ENCODE measurements at places on chromosomes 6 and 20.

DNA sequence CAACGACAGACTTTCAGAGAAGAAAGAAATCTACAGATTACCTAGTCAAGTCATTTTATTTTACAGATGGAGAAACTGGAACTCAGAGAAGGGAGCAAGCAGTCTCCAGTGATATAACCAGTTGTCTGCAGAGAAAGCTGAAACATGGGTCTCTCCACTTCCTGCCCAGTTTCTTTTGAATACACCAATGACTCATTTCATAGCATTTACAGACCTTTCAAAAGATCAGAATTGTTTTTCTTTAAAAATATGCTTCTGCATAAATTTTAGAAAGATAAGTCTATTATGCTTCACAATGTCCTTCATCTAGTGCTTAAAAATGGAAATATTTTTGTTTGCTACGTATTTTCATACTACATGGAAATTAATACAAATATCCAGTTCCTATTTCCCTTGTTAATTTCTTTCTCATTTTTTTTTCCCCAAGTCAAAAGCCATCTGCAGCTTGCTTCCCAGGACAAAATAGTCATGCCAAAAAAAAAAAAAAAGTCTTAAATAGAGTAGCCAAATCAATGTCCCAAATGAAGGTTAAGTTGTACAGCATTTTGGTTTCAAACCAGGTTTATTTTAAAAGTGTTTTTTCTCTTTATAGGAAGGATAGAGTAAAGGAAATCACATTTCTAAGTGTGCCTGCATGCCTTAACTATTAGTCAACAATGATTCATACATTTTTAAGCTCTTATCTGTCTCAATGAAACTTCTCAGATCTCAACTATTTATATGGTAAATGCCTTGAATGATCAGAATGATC lies 36.9 kb downstream of the ARHGAP18 start:
- no peak for DNase-seq

DNA sequence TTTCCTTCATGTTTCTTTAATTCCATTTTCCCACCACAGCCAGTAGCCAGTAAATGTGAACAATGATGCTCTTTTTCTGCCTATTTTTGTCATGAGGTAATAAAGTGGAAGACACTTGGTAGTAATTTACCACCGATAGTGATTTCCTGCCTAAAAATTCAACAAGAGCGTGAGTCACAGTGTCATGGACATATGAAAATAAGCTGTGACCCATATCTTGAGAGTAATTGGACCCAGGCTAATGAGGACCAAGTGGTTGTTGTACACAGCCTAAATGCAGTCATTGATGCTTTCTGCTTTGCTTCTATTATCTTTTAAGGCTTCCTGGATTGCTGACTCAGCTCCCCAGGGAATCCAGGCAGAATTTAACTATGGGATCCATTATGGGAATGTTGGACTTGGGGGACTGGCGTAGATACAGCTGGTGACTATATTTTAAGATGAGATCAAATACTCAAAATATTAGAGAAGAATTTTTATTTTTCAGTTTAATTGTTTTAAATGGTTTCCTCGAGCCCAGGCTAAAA lies 265.9 kb upstream of the FERMT1 start:
- DNase-seq, result no peak

DNA sequence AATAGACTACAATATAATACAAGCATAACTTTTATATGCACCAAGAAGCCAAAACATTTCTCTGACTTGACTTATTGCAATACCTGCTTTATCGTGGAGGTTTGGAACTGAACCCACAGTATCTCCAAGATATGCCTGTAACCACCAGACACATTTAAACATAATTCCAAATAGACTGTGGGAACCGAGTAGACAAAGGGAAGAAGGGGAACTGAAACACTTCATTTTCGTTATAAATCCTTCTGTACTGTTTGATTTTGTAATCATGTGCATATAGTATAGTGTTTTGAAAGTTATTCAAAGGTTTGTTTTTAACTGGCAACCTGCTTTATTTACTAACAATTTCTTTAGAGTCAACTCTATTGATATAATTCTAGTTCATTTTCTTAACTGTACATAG lies 154.9 kb upstream of the BEND6 start:
- DNase-seq, result no peak

GRCh38 chr6:146106532-146106931 lies 77.7 kb downstream of the GRM1 start:
- no peak for DNase-seq

GRCh38 chr20:40807821-40808170 lies 118.8 kb upstream of the MAFB start:
- DNase-seq, result no peak

DNA sequence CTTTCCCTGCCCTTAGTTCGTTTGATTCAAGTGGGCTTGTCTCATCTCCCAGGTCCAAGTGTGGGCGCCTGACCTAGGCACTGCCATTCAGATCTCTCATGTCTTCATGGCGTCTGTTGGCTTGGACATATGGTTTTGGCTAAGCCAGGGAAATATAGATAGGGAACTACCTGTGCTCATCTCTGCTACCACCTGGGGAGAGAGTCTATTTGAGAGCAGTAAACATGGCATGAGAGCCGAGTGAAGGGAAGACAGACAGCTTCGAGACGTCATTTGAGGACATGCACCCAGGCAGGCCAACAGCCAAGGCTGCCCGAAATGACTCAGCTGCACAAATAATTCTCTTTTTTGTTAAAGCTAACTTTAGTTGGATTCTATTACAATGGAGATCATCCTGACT lies 370.7 kb upstream of the AGPAT4 start:
- no peak for DNase-seq

- DNase-seq, result peak; percentile 32
These were observed at the start of gene RIPK1 for GRCh38 chr6:3068329-3069214. Gene RIPK1 (plus strand): TSS chr6:3068494. CDS start chr6:3076824, 8,330 bp downstream.

DNA sequence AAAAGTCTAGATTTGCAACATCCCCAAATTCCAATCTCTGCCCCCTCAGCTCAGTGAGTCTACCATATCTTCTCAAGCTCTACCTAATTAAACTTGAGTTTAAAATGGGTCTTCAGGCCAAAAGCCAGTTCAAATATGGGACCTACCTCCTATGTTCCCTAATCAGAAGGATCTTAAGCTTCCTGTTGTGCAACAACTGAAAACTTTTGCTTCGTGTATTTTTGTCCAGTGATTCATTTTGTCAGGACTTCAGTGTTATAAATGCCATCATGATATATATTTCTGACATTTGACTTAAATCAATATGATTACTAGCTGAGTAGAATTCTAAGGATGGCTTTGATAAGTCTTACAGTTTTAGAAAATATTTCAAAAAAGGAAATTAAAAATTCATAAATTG lies 622.6 kb upstream of the PTCHD4 start:
- no peak for DNase-seq

DNA sequence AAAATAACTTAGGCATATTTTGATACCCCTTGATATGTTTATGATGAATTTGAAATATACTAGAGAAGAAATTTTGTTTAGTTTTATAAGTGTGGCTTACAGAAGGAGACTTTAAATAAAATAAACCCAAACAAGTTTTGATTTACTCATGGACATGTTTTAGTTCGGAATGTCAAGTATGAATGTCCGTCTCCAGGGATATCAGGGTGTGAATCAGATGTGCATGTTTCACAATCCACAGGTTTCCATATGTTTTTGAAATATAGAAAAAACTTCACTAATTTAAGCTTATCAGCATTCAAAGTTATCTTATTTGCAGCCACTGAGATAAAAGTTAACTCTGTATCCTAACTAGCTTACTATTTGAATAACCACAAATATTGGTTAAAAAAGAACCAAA lies 51.5 kb downstream of the PLCB1 start:
- DNase-seq, result no peak

GRCh38 chr6:16090920-16091319 lies 38.0 kb upstream of the MYLIP start:
- no peak for DNase-seq

DNA sequence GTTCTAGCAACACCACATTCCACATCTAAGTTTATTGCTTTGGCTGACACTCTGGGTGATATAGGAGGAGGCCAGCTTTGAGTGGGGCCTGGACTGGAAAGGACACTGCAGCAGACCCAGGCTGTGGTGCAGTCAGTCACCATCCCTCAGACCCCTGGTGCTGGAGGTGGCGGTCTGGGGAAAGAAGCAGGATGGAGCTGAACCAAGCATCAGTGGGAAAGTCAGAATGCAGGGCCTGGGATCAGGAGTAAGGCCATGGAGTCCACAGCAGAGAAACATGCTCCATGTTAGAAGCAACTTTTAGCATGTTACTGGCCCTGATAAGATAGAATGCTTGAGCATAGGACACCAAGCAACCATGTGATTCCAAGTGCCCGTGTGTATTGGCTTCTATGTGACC lies 5.9 kb downstream of the HLA-A start:
- DNase-seq, result no peak

GRCh38 chr6:25202504-25202903 lies 76.7 kb upstream of the CARMIL1 start:
- DNase-seq, result no peak

DNA sequence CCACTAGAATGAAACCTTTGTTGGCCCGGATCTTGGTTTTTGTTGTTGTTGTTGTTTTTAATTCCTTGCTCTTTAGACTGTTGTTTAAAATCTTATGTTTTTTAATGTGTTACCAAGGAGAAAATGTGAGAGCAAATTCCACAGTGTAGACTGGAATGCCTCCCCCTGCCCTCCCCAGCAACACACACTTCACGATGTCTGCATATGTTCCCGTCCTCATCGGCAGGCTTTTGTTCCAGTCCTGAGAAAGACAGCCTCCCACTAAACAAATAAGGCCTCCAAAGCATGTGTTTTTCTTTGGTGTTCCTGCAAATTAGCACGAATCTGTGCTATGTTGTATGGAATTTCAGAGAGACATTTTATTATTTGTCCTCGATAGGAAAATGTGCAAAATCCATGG lies 263.3 kb upstream of the QKI start:
- no peak for DNase-seq

DNA sequence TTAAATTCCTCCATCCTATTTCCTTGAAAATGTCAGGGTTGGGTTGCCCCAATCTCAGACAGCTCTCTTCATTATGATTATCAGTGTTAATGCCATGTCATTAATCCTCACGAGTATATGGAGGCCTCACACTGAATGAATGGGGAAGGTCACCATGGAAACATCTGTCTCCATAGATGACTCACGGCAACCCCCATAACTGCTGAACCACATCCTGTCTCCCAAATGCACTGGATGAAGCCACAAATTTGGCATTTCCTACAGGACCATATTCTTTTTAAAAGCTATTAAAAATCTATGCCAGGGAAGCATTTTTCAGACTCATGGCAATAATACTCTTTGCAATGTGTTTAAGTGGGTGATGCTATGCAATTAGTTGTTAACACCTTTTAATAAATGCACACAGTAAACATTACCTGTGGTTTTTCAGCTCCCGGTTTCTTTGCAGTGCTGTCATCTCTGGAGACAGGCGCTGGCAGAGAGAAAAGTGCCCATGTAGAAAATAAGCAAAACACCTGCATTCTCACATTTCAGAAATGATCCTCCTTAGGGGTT lies 80.1 kb upstream of the PTPRK start:
- no peak for DNase-seq

DNA sequence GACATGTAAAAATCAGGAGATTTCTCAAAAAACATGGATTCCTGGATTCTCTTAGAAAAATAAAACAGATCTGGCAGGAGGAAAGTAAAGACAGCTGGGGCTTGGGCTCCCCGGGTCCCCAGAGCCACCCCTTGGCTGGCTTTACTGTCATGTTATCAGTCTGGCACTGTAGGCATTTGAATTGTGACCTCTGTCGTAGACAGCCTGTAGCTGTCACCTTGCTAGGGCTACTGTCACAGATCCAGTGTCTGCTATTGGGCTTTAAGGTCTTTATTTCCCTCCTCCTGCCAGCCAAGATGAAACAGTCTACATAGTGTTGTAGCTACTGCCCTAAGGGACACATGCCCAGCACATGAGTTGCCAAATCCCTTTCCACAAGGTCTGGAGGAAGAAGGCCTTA lies 37.5 kb downstream of the ABRACL start:
- DNase-seq, result no peak
